ENCODE measurements at places on chromosomes 7 and 10.

- no peak for DNase-seq
Observed at GRCh38 chr10:66782776-66783175, 143.1 kb upstream of the LRRTM3 start.

DNA sequence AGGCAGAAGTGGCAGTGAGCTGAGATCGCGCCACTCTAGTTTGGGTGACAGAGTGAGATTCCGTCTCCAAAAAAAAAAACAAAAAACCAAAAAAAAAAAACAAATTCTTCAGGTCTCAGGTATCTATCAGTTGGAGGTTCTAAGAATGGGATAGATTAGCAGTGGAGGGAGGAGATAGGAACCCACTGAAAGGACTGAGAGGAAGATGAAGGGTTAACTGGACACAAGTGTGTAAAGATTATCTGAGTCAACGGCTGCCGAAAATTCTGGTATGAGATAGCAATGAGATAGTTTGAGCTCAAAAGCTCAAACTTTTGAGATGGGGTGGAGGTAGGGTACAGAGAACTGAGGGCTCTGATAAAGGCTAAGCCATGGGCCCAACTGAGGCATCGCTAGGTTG lies 12.8 kb downstream of the ZNF467 start:
- DNase-seq = no peak

- no peak for DNase-seq
Observed at GRCh38 chr10:73032536-73032935, 64.1 kb downstream of the P4HA1 start.

DNA sequence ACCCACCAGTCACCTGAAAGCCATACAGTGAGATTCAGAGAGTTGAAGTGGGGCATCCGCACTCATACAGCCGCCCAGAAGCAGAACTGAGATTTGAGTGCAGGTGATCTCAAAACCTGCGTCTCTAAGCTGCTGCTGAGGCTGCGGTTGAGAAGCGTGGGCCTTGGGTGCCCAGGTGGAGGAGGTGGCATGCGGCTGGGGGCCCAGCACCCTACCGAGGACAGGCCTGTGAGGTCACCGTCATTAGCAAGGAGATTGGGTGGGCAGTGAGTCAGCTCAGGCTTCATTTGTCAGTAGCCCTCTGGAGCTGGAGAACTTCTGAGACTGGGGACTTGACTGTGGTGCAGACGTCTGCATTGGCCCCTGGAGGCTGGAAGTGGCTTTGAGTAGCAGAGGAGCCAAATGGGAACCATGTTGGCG lies 29.8 kb downstream of the ZMIZ1 start:
- DNase-seq = no peak

GRCh38 chr7:100516135-100516812 lies 22.7 kb upstream of the AGFG2 start:
- DNase-seq = no peak

DNA sequence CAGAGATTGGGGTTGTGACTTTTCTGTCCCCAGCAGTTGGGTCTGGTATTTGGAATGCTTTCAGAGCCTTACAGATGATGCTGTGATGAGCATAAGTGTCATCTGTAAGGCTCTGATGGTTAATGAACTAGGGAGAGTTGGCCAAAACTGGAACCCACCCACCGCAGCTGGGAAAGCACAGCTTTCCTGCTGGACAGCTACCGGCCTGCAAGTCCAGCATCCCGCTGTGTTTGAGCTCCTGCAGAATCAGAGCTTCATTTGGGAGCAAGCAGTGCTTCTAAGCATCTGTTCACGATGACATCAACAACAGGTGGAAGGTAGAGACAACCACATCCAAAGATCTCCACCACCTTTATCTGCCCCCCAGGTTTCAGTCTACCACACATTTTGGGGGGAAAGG lies 11.7 kb downstream of the UCN3 start:
- no peak for DNase-seq

Data from Panc1 (cell line).